NCI-H146 (cell line): ENCODE measurements at places on chromosomes 7 and 10.

- DNase-seq = no peak
These were observed 152.0 kb downstream of the REEP3 start for GRCh38 chr10:63673246-63673645.

- DNase-seq = no peak
These were observed at the start of gene AKR1B15 for GRCh38 chr7:134548877-134549276. AKR1B15 (plus strand) TSS chr7:134549110; CDS start chr7:134564620, 15,510 bp downstream.

- DNase-seq = no peak
These were observed 23.5 kb downstream of the TMEM72 start for GRCh38 chr10:44934416-44935200.

DNA sequence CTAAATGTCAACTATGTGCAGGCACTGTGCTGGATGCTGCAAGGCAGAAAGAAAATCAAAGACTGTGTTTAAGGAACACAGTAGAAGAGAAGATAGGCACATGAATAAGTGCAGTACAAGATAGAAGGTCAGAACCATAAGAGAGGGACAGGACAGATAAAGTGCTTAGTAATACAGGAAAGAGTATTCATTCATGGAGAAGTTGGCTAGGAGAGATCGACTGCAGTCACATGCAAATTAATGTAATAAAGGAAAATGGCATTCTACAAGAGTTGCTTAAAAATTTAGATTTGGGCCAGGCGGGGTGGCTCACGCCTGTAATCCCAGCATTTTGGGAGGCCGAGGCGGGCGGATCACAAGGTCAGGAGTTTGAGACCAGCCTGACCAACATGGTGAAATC is 24.8 kb downstream of the KIF5B start:
- DNase-seq = no peak

- DNase-seq = no peak
These were observed 117.6 kb upstream of the NFE2L3 start for GRCh38 chr7:26034391-26034790.

DNA sequence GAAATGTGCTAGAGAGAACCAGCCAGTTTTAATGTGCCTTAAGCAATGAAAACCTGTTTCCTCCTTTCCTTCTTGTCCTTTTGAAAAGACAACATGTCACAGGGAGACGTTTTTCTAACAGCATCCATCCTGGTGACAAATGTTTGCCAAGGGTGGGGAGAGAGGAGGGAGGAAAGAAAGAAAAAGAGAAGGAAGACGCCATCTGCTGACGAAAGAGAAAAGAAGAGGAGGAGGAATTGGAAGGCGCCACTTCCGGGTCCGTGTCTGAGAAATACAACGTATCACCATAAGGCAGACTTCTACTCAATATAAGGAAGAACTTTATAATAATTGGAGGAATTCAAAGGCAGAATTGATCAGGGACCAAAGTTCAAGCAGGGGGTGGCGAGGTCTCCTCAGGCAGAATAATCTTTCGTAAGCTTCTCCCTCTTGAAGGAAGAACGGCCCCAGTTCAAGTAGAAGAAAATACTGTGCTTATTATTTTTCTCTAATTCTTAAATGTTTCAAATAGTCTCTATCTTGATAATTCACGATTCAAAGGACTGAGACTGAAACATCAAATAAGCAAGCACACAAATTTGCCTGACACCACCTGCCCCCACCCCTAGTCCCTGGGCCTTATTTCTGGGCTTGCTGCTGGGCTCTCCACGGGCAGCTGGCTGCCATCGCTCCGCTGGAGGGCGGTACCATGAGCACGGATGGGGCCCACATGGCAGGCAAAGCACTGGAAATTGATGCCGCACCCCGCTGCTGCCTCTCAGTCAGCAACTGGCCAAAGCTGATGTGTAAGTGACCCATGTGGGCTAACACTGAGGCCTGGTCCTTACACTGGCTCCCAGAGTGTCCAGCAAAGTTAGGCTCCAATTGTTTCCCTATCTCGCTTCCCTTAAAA is 273.7 kb upstream of the KLF14 start:
- peak; percentile 82 for DNase-seq

GRCh38 chr7:962401-963081 is 8.1 kb upstream of the ADAP1 start:
- no peak for DNase-seq

GRCh38 chr7:68321076-68321639 is 1277.1 kb upstream of the AUTS2 start:
- DNase-seq = peak; percentile 96

DNA sequence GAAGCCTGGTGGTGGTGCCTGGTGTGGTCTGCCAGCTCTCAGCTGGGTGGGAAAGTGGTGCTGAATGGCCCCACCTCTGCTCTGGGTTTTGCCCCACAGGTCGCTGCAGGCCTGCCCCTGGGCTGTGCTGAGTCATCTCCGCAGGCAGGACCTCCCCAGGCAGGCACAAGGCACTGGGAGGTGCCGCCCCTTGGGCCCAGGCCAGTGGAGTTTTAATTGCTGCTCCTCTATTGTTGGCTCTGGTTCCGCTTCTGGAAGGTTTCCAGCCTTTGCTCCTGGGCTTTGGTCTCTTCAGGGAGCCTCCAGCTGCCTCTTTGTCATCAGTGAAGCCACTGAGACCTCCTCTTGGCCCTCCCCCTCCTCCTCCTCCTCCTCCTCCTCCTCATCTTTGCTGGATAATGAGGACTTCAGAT is 180.3 kb upstream of the GRB10 start:
- DNase-seq = peak; percentile 56

DNA sequence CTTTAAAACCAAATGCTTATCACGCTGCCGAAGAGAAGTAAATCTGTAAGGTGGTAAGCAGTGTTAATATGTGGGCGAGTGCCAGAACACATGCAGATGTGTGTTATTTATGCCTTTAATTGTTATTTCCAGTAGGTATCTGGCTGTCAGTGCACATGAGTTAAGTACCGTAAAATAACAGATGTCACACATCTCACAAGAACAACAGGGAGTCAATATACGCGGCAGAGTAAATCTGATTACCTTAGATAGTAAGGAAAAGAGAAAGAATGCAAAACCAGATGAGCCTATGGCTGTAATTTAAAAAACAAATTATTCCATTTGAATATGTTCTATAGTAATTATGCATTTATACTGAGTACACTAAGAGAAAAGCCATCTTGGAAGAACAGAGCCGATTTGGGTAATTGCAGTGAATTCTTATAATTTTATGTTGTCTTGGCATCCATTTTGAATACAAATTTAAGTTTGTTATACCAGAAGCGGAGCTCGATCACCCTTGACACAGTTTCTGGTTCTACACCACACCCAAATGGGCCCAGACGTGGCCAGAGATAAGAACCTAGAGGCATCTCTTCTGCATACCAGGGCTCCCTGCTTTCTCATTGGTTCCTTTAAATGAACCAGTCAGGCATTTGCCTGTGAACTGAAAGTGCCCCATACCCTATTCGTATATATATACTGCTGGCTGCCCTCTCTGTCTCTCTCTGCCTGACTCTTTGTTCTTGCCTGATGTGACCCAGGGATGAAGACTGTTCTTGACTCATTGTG is 34.8 kb downstream of the DNAJB9 start:
- no peak for DNase-seq

- no peak for DNase-seq
These were observed 69.3 kb upstream of the PRR15 start for GRCh38 chr7:29494350-29494749.

DNA sequence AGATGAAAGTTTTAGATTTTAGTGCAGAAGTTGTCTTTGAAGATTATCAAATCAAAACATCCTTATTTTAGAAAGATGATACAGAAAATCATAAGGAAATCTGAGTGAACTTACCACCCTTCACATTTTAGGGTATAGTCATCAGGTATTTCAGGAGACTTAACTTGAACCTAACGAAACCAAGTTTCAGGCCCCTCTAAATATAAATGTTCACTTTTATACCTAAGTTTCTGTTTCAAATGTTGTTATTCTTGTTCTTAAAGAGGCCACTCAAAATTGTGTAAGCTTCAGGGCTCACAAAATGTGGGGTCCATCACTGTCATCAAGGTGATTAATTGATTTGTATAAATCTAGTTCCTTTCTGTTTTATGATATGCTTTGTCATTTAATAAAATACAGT is 216.2 kb downstream of the KIAA1217 start:
- no peak for DNase-seq

DNA sequence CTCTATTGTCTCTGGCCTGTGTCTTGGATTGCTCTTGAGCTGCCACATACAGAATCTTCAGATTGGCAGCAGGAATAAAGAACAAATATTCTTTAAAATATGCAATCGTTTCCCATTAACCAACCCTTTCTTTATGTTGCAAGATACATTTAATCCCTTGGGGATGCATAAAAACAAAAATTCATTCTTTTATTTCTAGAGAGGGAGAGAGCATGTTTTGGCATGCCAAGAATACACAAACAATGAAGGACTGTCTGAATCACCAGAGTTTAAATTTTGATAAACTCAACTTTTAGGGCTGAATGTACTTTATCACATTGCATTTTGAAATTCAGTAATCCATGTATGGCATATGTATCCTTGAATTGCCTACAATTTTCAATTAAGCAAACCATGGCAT is 154.3 kb upstream of the SEMA3D start:
- no peak for DNase-seq

DNA sequence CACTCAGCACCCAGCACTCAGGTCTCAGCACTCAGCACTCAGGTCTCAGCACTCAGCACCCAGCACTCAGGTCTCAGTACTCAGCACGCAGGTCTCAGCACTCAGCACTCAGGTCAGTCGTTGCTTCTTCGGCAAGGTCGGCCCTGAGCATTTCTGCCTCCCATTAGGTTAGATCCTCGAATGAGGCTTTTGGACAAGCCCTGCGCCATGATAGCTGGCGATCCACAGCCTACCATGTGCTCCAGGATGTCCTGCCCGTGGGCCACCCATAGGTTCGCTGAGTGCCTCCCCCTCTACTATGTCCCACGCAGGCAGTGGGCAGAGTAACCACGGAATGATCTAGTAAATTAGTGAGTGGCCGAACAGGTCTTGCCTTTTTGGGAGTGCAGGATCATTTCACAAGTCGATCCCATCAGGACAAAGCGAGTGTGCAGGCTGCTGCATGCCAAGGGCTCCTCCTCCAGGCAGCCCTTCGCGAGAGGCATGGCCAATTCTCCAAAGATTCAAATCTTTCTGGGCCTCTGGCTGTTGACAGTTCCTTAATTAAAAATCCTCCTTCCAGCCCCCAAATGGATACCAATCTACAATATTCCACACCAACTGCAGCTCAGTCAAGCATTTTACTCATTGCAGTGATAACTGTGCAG is 206.3 kb downstream of the ADARB2 start:
- no peak for DNase-seq

- no peak for DNase-seq
These were observed 523.9 kb upstream of the MGMT start for GRCh38 chr10:128943111-128943510.

DNA sequence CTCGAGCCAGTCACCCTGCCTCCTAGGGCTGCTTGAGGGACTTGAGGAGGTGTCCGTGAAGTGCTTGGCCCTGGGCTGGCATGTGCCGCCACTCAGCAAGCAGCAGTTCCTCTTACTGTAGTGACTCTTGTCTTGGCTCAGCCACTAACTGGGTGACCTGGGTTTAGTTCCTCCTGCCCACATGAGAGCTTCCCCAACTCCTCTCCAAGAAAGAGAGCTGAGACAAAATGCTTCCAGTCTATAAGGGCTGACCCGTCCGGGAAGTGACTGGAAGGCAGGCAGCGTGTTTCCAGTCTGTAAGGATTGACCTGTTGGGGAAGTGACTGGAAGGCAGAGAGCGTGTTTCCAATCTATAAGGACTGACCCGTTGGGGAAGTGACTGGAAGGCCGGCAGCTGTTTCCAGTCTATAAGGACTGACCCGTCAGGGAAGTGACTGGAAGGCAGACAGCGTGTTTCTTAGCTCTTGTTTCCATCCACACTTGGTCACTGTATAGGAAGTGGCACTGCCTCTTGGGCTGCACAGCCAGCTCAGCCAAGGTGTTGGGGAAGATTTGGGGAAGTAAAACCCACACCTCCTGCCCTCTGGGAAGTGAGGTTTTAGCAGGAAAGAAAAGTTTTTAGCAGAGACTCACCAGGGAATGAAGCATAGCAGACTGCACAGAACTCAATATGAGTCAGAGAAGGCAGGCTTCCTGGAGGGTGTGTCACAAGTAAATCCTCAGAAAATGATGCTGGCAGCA is 53.3 kb upstream of the PPIF start:
- DNase-seq = no peak

- no peak for DNase-seq
These were observed 33.6 kb downstream of the ANKRD16 start for GRCh38 chr10:5855979-5856700.

DNA sequence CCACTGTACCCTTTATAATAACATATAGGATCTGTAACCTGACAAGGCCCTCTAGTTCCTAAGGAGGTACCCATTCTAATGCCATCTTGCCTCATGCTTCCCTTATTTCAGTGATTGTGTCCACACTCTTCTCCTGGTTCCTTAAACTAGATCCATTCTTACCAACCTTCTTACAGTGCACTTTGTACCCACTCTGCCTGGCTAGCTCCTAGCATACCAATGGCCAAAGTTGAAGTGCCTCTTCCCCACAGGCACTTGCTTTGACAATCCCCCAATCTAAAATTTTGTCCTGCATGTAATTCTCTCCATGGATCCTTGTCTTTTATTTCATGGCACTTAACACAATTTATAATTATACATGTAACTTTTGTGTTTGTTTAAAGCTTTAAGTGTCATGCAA is 40.9 kb downstream of the CCDC71L start:
- DNase-seq = no peak

GRCh38 chr7:129612112-129613015 is 844 bp downstream of the NRF1 start:
- peak; percentile 57 for DNase-seq

- DNase-seq = no peak
These were observed 166.9 kb downstream of the PAXIP1 start for GRCh38 chr7:154836021-154836448.

DNA sequence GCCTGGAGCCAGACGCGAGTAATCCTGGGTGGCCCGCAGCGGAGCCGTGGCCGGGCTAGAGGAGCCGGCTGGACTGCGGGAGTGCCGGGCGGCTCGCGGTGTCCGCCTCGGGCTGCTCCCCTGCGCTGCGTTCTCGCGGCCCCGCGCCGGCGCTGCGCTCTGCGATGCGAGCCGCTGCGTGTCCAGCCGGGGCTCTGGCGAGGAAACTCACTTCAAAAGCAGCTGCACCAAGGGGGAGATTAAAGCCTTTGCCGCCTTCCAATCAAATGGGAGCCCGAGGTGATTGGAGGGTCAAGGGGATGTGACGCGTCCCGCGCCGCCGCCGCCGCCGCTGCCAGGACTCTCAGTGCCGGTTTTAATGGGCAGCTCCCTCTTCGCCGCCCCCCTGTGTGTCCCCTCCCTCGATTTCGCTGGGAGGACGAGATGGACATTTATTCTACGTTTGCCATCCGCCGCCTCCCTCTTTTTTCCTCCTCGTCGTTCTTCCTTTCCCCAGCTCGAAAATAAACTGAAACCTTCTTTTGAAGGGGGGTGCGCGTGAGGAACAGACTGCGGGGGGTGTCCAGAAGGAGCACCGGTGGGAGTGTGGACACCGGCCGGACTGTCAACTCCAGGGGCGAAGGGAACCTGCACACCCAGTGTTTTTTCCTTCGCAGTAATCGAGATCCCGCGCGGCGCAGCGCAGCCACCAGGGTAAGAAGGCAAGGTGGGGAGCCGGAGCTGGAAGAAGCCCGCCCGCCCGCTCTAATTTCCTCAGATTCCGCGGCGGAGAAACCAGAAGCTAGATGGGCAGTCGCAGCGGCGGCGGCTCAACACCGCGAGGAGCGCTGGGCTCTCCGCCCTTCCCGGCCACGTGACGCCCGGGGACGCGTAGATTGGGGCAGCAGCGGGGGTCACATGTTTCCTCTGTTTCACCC is at the start of gene ZNF503:
Gene ZNF503 (minus strand): TSS at position 196 of the 917 bp plus-strand sequence. CDS start 345 bp downstream, outside the sequence.
- DNase-seq = peak; percentile 97

- DNase-seq = no peak
These were observed 60.9 kb downstream of the MYOF start for GRCh38 chr10:93420944-93421825.

GRCh38 chr10:43605850-43606322 is 352 bp upstream of the ZNF485 start:
- no peak for DNase-seq
